ENCODE measurements at places on chromosomes 11 and 22.

DNA sequence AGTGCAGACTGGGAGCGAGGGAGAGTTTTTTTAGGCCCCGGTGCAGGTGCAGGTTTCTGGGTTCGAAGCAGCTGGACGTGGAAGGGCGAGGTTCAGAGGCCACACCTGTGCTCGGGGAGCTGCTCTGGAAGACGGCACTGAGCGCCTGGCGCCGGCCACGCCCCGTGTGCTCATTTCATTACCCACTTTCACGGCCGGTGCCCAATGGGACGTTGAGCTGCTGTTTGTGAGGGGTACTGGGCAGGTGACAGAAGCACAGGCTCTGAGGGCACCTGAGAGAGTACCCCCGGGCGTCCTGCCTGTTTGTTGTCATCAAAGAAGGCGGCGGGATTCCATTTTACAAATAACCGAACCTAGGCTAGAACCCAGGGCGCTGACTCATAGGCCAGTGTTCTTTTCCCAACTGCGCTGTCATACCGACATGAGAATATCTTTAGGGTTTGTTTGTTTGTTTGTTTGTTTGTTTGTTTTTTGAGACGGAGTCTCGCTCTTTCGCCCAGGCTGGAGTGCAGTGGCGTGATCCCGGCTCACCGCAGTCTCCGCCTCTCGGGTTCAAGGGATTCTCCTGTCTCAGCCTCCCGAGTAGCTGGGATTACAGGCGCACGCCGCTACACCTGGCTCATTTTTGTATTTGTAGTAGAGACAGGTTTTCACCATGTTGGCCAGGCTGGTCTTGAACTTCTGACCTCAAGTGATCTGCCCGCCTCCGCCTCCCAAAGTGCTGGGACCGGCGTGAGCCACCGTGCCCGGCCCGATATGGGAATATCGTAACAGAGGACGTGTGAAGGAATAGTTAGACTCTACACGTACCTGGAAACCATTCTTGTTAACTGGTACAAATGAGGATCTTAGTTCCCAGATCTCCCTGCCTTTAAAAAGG lies 16.6 kb upstream of the SPTBN2 start:
- no peak for DNase-seq

GRCh38 chr22:33467620-33468095 lies 409.5 kb upstream of the SYN3 start:
- DNase-seq: no peak

DNA sequence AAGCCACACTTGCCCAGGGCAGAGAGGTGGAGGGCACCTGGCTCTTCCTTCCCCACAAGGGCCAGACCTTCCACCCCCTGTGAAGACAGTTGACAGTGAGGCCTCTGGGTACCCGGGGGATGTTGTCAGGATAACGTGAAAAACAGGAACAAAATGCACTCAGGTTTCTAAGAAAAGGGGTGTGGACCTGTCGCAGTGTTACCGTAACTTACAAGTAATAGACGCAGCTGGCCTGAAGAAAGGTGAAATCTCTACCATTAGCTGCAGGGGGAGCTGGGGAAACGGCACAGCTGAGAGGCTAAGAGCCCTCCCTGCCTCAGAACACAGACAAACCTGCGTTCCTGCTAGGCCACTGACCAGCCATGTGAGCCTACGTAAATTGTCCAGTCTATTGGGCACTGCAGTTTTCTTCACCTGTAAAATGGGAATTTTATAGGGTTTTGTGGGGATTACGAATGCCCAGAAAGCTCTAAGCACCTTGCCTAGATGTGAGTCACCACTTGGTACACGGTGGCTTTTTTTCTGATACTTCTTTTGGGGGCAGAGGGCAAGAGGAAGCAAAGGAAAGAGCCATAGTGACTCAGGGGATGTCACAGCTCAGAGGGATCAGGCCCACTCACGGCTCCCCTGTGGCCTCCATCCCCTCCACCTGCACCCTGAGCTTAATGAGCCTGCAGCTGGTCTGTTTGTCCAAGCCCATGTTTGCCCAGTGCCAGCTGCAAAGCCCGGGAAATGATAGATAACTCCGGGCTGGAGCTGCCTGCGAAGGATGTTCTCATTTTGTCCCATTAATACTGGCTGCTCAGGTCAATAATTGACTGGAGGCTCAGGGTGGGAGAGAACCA lies 18.4 kb upstream of the CABP7 start:
- peak; percentile 67 for DNase-seq

DNA sequence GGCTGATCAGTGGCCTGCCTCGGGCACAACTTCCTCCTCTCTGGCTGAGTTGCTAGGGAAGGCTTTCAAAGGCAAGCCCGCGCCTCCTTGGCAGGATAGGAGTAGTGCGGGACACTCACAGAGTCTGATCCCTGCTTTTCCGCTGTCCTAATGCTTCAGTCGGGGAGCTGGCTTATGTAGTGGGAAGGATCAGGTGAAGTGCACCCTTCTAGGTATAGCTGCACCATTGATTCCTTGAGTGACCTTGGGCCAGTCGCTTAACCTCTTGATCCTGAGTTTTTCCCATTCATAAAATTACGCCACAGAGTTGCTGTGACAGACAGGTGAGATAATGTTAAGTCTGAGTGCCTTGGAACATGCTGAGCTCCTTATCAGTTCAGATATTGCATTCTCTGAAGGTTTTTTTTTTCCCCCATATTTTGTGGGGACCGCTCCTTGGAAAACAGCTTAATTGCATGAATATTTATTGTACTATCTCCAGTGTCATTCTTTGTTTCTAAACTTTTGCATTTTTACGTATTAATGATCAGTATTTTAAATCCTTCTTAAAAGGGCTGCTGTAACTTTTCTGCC lies 961 bp downstream of the IPO7 start:
- no peak for DNase-seq

DNA sequence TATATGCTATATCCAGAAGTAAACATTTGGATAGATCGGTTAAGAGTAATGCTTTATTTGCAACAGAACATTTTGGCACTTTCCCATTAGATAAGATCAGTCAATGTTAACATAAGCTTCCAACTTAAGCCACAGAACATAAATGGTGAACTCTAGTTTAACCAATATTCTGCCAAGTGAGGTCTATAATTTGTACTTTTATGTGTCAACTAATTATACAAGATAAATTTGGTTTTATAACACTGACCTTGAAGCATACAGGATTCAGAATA lies 23.5 kb upstream of the BLID start:
- no peak for DNase-seq

DNA sequence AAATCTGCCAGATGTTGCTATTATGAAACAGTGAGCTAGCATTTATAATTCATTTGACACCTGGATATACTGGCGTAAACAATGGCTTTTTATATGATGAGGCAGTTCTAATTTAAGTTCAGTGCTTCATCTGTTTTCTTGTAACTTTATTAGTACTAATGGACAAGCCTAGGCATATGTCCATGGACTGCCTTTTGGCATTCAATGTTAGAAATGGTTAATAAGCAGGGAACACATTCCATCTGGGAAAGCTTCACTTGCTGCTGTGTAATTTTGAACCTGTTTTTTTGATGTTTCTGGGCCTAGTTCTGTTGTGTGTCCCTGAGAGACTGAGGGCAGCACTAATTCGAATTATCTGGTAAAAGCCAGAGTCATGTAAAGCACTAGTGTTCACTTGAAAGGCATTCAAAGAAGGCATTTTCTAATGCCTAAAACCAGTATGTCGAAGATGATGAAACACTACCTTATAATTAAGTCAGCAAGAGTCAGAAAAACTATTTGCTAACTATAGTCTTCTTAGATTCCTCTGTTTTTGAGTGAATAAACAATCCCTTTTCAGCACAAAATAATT lies 138.5 kb downstream of the SWAP70 start:
- no peak for DNase-seq

- DNase-seq: no peak
Measured at GRCh38 chr11:27677108-27677507, 23.1 kb downstream of the BDNF start.

GRCh38 chr11:69088676-69089146 lies 40.0 kb downstream of the TPCN2 start:
- peak; percentile 57 for DNase-seq

DNA sequence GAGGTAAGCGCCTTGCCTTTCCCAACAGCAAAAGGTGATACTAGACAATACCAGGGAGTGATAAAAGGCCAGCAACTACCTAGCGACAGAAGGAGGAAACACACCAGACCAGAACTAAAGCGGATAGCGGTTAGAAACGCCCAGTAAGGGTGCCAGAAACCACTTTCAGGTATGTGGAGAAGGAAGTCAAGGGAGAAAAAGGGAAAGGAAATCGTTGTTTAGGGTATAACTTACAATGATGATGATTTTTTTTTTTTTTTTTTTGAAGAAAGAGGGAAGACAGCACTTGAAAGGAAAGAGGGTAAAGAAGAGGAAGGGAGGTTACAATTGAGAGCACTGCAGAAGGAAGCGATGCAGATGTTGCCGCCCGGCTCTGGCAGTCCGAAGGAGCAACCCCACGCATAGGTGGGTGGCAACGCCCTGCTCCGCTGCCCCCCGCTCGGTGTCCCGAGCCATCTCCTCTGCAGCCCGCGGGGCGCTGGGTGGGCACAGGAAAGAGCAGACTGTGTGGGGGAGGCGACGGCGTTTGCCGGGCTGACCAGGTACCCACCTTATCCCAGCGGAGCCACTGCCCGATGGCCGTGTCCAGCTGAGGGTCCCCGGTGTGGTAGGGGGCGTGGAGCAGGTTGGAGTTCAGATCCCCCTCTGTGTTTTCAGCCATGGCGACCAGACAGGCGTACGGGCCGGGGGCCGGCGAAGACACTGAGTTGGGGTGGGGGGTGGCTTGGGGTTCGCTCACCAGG lies 561 bp downstream of the PGM2L1 start:
- DNase-seq: peak; percentile 30

- no peak for DNase-seq
Measured at GRCh38 chr11:84236436-84236835, 950.3 kb upstream of the CCDC90B start.

GRCh38 chr11:35523331-35523768 lies 2.1 kb downstream of the PAMR1 start:
- no peak for DNase-seq

DNA sequence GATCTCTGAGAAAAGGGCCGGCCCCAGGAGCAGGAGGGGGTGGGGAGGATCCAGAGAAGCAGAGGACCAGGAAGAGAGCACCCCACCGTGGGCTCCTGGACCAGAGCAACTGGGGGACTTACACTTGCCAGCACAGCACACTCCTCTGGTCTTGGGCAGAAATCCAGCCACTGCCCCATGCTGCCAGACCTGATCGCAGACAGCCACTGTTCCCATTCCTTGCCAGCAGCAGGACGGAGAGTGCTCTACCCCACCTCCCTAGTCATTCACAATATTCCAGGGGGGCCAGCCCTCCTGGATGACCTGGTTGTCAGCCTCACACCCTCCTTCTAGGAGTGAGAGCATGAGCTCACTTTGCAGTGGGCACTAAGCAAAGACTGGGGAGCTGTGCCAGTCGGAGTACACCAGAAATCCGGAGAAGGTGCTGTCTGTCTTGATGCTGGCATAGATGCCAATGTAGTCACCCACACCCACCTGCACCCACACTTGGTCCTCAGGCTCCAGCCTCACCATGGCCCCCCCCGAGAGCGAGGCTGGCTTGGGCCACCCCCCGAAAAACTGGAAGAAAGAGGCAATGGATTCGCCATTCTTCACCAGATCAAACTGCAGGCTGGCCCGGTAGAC lies 1.6 kb downstream of the C1QTNF5 start:
- DNase-seq: no peak

- no peak for DNase-seq
Measured at GRCh38 chr22:30598986-30599385, 7.3 kb upstream of the PES1 start.

- DNase-seq: no peak
Measured at GRCh38 chr11:61838501-61838900, 10.4 kb downstream of the FADS2 start.

GRCh38 chr11:71221821-71222220 lies 30.6 kb downstream of the SHANK2 start:
- no peak for DNase-seq
